ENCODE measurements at places on chromosomes 2 and 18. TPM values are rescaled to one million over a fixed set of nuclear protein-coding genes. Genes with fewer than 3 reads are reported as not detected.

The PROC gene
- total RNA-seq = not detected

The ASIC4 gene
- 1.6 TPM for total RNA-seq

- no peaks in the 10 kb centered on the region for H3K36me3 ChIP-seq
- no peak overlapping the region for H3K4me3 ChIP-seq
- no peak for DNase-seq
- peaks cover 9% of the 10 kb centered on the region for H3K27me3 ChIP-seq
- no peak overlapping the region for H3K27ac ChIP-seq
- peaks cover 22% of the 10 kb centered on the region for H3K4me1 ChIP-seq
Measured at GRCh38 chr2:85811180-85812093, 57.6 kb downstream of the ATOH8 start.

- no peak overlapping the region for H3K4me3 ChIP-seq
- peaks cover 51% of the 10 kb centered on the region for H3K36me3 ChIP-seq
- H3K27ac ChIP-seq = no peak overlapping the region
- peaks cover 3% of the 10 kb centered on the region for H3K4me1 ChIP-seq
Measured at GRCh38 chr2:240524963-240525718, 32.6 kb downstream of the ANKMY1 start.

GRCh38 chr18:79093986-79094385 is 24.8 kb downstream of the ATP9B start:
- H3K36me3 ChIP-seq = peaks cover 4% of the 10 kb centered on the region
- DNase-seq = no peak
- peaks cover 35% of the 10 kb centered on the region for H3K4me1 ChIP-seq
- peak overlapping the region; percentile 90 for H3K27ac ChIP-seq
- peaks cover 1% of the 10 kb centered on the region for H3K27me3 ChIP-seq
- no peak overlapping the region for H3K4me3 ChIP-seq

DNA sequence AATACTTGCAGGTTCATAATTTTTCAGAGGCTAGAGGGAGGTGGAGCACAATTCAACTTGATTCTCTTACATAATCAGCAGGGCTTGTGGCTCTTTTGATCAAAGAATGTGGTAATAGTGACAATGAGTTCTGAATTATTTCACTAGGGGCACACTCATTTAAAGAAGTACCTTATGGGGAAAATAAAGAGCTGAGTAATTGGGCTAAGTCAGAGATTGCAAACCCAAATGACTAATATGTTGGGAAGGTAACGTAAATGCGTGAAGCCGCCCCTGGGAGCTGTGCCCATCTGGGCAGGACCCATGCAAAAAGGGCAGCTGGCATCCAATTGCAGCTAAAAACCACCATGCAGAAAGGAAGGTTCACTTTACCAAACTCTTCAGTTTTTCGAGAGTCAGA is 35.3 kb downstream of the NCKAP5 start:
- no peak overlapping the region for H3K27ac ChIP-seq
- no peaks in the 10 kb centered on the region for H3K4me1 ChIP-seq
- H3K36me3 ChIP-seq = no peaks in the 10 kb centered on the region

DNA sequence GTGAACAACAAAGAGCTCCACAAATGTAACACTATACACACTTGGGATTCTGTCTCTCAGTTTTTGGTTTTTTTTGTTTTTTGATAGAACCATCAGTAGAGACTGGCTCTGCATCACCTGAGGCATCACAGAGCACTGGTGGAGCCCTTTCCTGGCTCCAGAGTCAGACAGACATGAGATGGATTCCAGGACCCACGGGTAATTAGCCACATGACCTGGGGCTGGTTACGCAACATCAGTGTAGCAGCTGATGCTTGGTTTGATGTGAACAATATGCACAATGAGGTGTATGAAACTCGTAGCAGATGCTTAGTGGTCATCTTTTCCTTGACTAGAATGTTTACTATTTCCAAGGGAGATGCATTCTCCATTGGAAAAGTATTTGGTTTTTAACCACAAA is 40.7 kb downstream of the CMPK2 start:
- H3K36me3 ChIP-seq = no peaks in the 10 kb centered on the region
- H3K4me3 ChIP-seq = no peak overlapping the region
- no peaks in the 10 kb centered on the region for H3K4me1 ChIP-seq
- H3K27ac ChIP-seq = no peak overlapping the region
- H3K27me3 ChIP-seq = peaks cover 1% of the 10 kb centered on the region

- H3K27me3 ChIP-seq = peaks cover 7% of the 10 kb centered on the region
- no peak overlapping the region for H3K4me3 ChIP-seq
- H3K27ac ChIP-seq = no peak overlapping the region
- H3K36me3 ChIP-seq = peaks cover 4% of the 10 kb centered on the region
Measured at GRCh38 chr2:226664140-226664539, 135.5 kb downstream of the IRS1 start.

Measured in endothelial cell (in vitro differentiated cells).